ENCODE measurements at places on chromosomes 4 and X.

DNA sequence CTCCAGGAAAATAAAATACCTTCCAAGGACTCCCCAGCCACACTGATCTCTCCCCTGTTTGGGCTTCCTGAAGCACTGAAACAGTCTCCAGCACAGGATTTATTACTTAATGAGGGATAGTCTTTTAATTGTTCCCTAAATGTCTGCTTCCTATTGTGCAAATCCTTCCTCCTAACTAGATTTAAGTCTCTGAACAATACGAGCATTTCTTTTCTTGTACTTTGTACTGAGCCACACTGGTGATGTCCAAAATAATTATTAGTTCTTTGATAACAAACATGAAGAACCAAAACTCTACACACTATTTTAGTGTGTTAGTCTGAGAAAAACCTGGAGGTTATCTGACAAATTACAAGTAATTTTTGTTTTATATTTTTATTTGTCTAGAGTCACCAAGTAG is 5.1 kb downstream of the ADGRA3 start:
- no peak for DNase-seq

DNA sequence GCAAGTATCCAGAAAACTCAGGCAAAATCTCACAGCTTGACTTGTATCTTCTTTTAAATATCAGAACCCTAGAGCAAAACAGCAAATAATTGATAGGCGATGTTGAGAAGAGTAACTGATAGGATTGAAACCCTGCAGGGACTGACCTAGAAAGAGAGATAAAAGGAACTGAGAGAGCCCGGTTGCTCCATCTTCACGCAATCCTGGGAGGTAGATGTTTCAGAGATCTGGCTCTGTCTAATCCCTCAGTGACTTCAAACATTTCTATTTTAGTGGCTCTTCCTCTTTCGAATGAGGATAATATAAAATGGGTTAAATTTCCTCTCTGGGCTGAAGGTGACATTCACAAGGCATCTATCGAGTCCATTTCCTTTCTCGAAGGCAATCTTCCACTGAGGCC is 39.3 kb upstream of the RPL34 start:
- no peak for DNase-seq

GRCh38 chrX:63418211-63418610 is 67.1 kb upstream of the SPIN4 start:
- DNase-seq: no peak

- DNase-seq: peak; percentile 27
Measured at GRCh38 chrX:151789179-151789800, 54.7 kb downstream of the CNGA2 start.

DNA sequence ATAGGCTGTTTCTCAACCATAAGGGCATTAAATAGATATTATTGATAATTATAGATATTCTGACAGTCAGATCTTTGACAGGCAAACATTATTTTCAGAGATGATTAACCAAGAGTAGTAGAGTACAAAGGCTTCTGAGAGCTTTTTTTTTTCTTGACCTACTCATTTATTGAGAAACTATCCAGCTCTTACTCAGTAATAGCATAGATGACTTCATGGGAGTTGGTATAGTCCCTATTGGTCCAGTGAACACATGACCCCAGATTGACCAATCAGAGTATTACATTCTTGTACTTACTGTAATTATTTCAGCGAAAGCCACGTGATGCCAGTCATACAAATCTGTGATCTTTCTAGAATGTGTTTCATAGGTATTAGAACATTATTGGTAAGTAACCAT is 508.7 kb downstream of the FSTL5 start:
- no peak for DNase-seq

- no peak for DNase-seq
Measured at GRCh38 chrX:65838674-65839073, 171.2 kb downstream of the MSN start.

- no peak for DNase-seq
Measured at GRCh38 chr4:154961263-154961662, 180.2 kb downstream of the RBM46 start.

DNA sequence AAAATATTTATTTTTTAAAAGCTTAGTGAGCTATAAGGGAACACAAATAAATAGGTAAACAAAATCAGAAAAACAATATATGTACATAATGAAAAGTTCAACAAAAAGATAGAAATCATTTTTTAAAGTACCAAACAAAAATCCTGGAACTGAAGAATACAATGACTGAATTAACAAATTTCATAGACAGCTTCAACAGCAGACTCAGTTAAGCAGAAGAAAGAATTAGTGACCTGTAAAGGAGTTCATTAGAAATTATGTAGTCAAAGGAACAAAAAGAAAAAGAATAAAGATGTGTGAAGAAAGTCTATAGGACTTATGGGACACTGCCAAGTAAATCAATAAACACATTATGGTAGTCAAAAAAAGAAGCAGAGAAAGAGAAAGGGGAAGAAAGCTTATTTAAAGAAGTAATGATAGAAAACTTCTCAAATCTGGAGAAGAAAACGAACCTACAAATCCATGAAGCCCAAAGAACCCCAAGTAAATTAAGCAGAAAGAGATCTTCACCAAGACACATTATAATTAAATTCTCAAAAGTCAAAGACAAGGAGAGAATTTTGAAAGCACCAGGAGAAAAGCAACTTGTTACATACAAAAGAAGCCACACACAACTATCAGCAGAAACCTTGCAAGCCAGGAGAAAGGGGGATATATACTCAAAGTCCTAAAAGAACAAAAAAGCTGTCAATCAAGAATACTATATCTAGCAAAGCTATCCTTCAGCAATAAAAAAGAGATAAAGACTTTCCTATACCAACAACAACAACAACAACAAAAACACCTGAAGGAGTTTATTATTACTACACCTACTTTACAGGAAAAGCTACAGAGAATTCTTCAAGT is 338.9 kb downstream of the PTTG2 start:
- DNase-seq: no peak

- DNase-seq: no peak
Measured at GRCh38 chr4:141473026-141473540, 163.3 kb upstream of the IL15 start.
